ENCODE measurements at places on chromosomes 5 and 9.

DNA sequence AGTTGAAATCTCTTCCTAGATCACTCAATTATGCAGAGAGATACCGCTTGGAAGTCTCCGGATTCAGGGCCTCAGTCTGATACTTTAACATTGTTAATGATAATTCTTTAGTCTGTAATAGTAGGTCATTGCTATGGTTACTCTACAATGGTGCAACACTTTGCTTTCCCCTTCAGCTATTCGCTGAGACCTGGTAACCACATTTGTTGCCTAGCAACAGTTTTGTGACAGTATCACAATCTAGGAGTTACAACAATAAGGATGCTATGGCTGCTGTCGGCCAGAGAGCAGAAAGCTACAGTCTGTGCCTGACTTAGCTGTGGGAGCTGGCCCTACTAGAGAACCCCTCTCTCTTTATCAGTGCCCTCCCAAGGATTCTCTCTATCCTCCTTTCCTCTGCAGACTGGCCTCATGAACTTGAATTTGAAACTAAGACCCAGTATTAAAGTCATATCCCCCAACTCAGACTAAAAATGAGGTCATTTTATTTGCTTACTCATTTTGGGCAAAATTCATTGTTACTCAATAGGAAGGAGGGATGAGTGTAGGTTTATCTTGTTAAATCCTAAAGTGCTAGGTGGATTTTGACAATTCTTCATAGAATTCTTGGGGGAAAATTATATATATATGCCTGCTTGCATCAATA, 39.3 kb downstream of the NR2F1 start:
- DNase-seq = no peak

DNA sequence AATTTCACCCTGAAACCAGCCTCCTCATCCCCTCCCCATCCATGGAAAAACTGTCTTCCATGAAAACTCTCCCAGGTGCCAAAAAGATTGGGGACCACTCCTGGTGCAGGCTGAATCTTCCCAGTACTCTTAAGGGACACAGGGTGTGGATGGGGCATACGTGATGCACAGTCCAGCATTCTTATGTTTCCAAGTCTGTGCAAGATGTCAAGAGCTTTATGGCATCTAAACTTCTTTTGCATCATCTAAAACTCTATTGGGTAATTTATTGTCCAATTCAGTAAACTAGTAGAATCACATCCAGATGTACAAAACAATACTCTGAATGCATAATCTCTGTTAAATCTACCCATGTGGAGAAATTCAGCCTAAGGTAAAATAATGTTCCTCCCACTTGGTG, 9.3 kb upstream of the FGD3 start:
- no peak for DNase-seq

- DNase-seq = peak; percentile 5
Measured at GRCh38 chr5:157459715-157460599, at the start of gene NIPAL4. Gene NIPAL4, plus strand, starts transcription at chr5:157460213. Its CDS starts 108 bp downstream, at chr5:157460321.

GRCh38 chr9:2120926-2121689, 106.0 kb downstream of the SMARCA2 start:
- DNase-seq = no peak

GRCh38 chr5:140524003-140524402, 23.5 kb upstream of the EIF4EBP3 start:
- no peak for DNase-seq

- DNase-seq = no peak
Measured at GRCh38 chr5:180074462-180074861, 2.9 kb upstream of the RNF130 start.

DNA sequence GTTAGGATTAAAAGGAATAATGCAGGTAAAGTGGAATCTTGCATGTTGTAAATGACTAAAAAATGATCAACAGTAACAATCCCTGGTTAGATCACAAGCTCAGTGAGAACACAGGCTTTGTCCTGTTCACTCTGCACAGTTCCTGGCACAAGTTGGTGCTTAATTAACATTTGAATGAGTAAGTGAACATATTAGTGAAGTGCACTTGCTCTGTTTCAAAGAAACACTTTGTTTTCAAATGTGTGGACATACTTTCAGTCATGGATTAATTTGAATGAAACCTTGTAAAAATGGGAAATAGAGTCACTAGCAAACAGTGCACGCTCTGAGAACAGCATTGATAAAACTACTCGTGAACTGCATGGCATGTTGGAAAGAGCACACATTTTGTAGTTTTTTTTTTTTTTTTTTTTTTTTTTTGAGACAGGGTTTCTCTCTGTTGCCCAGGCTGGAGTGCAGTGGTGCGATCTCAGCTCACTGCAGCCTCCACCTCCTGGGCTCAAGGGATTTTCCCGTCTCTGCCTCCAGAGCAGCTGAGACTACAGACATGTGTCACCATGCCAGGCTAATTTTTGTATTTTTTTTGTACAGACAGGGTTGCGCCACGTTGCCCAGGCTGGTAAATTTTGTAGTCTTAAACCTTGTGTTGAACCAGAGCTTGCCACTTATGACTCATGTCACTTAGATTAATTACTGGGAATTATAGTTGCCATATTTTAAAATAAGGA, 159.9 kb downstream of the LURAP1L start:
- no peak for DNase-seq

- DNase-seq = no peak
Measured at GRCh38 chr9:126233175-126233574, 93.5 kb upstream of the MVB12B start.

DNA sequence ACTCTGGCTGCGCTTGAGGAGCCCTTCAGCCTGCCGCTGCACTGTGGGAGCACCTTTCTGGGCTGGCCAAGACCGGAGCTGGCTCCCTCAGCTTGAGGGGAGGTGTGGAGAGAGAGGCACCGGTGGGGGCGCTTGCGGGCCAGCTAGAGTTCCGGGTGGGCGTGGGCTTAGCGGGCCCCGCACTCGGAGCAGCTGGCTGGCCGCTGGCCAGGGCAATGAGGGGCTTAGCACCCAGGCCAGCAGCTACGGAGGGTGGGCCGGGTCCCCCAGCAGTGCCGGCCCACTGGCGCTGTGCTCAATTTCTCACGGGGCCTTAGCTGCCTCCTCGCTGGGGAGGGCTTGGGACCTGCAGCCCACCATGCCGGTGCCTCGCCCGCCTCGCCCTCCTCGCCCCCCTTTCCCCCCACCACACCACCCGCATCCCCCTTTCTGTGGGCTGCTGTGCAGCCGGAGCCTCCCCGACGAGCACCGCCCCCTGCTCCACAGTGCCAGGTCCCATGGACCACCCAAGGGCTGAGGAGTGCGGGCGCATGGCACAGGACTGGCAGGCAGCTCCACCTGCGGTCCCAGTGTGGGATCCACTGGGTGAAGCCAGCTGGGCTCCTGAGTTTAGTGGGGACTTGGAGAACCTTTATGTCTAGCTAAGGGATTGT, 954.5 kb downstream of the DTWD2 start:
- DNase-seq = no peak

- DNase-seq = no peak
Measured at GRCh38 chr9:136348691-136349090, 14.9 kb downstream of the DNLZ start.

- DNase-seq = no peak
Measured at GRCh38 chr9:87849144-87849758, 33.4 kb upstream of the SPATA31E1 start.

DNA sequence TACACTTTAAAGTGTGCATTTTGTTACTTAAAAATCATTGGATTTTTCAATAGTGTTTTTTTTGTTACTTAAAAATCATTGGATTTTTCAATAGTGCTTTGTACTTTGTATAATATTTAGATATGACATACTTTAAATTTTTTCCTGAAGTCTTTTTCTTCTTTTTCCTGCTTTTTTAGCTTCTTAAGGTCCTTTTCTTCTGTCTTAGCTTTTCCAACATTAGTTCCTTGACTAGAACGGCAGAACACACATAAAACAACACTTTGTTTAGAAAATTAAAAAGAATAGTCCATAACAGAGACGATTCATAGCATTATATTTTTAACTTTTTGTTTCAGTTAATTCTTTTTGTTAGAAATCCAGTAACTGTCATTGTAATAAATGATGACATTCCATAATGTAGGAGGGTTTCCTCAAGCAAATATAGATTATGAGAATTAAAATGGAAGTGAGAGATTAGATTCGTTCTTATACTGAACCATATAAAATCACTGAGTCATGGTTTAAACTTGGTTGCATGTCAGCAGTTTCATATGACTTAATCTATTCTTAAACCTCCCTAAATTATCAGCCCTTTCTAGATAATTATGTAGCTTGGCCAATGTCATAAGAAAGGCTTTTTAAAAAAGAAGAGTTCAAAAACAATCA, 45.3 kb upstream of the RICTOR start:
- DNase-seq = no peak

DNA sequence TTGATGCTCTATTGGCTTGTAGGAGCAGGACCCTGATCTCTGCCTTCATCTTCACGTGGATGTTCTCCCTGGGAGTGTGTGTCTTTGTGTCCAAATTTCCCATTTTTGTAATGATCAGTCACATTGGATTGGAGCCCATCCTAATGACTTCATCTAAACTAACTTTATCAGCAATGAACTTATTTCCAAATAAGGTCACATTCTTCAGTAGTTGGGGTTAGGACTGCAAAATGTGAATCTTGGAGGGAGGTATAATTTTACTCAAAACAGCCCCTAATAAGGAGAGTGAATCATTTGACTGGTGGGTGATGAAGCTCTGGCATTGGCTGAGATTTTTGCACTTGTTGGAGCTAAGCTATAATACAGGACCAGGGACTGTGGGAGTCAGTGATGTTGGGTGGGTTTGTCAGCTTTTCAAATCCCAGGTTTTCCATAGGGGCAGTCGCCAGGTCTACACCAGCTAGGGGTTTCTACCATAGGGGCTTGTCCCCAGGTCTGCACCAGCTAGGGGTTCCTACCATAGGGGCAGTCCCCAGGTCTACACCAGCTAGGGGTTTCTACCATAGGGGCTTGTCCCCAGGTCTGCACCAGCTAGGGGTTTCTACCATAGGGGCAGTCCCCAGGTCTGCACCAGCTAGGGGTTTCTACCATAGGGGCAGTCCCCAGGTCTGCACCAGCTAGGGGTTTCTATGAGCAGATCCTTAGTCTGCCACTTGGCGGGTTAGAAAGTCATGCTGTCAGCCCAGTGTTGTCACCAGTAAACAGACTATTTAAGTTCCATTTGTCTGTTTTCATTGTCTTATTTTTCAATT, 382.6 kb upstream of the DAP start:
- DNase-seq = no peak

- no peak for DNase-seq
Measured at GRCh38 chr5:2334719-2335118, 416.8 kb downstream of the IRX2 start.

GRCh38 chr9:94984891-94985476, 258.5 kb downstream of the AOPEP start:
- no peak for DNase-seq

GRCh38 chr9:70058569-70059116, 15.0 kb downstream of the MAMDC2 start:
- DNase-seq = no peak

GRCh38 chr5:138844812-138845513, 30.2 kb downstream of the LRRTM2 start:
- no peak for DNase-seq

DNA sequence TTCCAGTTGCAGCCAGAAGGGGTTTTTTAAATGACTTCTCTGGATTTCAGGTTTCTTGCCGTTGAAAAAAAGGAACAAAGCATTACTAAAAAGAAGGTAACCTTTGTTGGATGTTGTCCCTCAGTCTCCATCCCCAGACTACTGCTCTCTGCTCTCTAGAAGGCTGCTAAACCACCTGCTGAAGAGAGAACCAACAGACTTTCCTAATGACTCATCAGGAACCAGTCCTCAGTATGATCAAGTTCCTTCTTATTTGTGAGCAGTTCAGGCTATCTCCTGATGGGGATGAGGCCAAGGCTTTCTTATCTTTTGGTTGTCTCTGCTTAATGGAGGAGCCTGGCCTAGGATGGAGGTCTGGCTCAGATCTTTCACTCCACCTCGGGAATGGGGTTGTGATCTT, 4.1 kb downstream of the KIF4B start:
- no peak for DNase-seq

GRCh38 chr9:127970401-127971313, 10.1 kb downstream of the EEIG1 start:
- DNase-seq = no peak

GRCh38 chr5:156366521-156366920, 39.6 kb downstream of the SGCD start:
- no peak for DNase-seq

DNA sequence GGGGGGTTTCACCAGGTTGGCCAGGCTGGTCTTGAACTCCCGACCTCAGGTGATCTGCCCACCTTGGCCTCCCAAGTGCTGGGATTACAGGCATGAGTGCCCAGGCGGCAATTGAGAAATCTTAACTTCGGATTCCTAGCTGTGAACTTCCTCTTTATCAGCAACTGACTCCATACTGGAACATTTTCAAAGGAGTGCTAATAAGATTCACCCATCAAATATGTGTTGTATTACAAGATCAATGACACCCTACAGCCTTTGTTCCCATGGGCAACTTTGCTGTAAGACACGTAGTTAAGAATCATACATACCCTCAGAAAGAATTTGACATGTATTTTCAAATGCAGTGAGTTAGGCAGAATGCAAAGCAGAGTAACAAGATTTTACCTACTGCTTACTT, 23.1 kb upstream of the ACOT12 start:
- DNase-seq = no peak

GRCh38 chr9:137708590-137709284, 89.9 kb downstream of the EHMT1 start:
- no peak for DNase-seq

DNA sequence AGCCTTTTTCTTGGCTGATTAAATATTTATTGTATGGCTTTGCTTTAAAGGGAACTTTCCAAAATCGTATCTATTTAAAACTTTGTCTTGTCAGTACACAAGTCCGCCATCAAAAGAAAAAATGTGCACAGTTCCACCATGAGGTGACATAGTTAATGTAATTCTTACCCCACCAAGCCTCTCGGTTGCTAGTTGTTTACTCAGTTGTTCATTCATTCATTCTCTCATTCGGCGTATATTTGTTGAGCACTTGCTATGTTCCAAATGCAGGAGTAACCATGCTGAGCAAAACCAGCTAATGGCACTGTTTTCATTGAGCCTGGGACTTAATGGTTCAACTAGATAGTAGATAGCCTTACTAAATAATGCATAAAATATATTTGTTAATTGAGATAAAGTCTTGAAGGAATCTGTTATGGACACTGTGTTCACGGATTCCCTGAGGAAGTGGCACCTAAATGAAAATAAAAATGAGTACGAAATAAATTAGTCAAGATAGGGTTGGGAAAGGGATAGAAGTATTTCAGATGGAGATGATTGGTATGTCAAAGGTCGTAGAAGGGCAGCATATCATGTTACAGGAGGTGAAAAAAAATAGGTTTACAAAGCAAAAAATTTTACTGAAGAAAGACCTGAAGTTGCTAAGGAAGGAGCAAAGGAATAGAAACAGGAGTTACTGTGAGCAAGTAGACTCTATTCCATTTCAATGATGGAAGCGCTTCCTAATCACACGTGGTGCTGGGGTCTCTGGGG, 1.5 kb downstream of the DCAF10 start:
- DNase-seq = no peak

- DNase-seq = peak; percentile 71
Measured at GRCh38 chr5:122715095-122715494, 59.8 kb upstream of the SNX2 start.

DNA sequence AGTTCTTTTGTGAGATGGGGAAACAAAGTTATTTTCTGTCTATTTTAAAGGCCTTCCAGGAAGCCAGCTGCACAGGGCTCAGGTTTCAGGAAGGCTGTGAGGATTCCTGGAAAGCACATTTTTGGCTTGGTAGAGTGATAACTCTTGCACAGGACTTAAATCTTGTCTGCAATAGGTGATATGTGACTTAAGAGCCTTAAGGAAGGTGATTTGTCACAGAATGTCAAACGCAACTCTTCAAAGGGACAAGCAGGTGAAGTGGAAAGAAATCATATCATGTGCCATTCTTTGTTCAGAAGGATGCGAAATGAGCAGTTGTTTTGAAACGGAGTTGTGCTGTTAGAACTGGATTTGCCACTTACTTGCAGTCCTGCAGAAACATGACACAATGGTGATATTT, 459.3 kb downstream of the MAT2B start:
- DNase-seq = no peak
